ENCODE measurements at places on chromosomes 1 and 21.

- DNase-seq, result no peak
Observed at GRCh38 chr1:112794654-112795239, 79.6 kb upstream of the PPM1J start.

DNA sequence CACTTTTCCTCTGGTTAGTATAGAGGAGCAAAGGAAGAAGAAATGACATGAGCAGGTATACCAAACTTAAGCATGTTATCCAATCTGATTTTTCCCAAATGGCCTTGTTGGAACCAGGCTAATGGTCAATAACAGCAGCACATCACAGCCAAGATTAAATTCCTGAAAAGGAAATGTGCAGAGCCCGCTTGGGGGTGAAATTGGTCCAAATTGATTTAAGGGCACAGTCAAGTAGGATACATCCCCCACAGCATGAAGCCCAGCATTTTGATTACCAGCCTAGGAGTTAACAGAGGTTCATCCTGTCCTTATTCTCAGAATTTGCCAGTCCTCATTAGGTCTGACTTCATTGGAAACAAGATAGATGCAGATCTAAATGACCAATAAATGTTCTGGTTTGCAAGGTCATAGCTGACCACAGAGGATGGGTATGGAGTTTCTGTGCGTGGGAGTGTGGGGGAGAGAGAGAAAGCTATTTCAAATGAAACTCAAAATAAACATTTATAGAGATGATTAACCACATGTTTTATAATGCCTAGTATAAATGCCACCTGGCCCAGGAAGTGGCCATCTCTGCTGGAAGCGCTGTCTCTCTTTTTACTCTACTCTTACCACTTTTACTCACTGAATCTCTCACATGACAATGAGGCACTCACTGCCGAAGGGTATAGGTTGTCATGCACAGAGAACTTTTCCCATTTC, 38.7 kb downstream of the RGS5 start:
- no peak for DNase-seq

DNA sequence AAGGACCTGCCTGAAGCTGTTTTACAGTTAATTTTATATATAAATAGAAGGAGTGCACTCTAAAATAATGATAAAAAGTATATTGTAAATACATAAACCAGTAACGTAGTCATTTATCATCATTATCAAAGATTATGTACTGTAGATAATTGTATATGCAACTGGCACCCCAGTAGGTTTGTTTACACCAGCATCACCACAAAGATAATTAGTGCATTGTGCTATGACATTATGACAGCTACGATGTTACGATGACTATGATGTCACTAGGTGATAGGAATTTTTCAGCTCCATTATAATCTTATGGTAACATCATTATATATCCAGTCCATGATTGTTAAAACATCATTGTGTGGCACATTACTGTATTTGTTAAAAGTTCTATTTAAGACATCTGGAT, 185.2 kb downstream of the LBR start:
- no peak for DNase-seq

- no peak for DNase-seq
Observed at GRCh38 chr1:222813866-222814535, 838 bp upstream of the DISP1 start.

GRCh38 chr1:208653426-208653825, 409.2 kb upstream of the PLXNA2 start:
- no peak for DNase-seq

- no peak for DNase-seq
Observed at GRCh38 chr1:17686258-17686657, 68.9 kb upstream of the ACTL8 start.

GRCh38 chr21:32566741-32567389, 18.5 kb downstream of the TCP10L start:
- no peak for DNase-seq

GRCh38 chr1:24895511-24895910, 34.6 kb downstream of the RUNX3 start:
- DNase-seq, result no peak

DNA sequence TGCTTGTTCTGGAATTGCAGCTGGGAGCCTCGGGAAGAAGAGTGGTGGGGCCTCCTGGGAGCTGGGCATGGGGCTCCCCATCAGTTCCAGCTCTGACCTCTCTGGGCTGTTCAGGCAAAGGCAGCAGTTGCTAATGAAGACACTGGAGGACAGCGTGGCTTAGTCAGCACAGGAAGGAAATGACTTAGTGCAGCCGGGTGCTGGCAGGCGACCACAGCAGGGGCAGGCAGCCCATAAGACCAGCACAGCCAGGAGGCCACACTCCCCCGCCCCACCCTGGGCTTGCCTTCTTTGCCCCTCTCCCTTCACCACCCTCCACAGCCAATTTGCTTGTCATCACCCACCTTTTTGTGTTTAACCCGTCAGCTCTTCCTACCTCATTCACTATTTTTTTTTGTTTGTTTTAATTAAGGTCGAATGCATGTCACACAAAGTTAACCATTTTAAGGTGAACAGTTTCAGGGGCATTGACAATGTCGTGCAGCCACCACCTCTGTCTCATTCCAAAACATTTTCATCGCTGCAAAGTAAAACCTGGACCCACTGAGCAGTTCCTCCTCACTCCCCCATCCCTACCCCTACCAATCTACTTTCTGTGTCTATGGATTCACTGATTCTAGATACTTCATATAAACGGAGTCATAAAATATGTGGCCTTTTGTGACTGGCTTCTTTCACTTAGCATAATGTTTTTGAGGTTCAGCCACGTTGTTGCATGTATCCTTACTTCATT, 10.9 kb downstream of the OLIG2 start:
- no peak for DNase-seq

GRCh38 chr1:3101124-3101939, 32.3 kb downstream of the PRDM16 start:
- no peak for DNase-seq

DNA sequence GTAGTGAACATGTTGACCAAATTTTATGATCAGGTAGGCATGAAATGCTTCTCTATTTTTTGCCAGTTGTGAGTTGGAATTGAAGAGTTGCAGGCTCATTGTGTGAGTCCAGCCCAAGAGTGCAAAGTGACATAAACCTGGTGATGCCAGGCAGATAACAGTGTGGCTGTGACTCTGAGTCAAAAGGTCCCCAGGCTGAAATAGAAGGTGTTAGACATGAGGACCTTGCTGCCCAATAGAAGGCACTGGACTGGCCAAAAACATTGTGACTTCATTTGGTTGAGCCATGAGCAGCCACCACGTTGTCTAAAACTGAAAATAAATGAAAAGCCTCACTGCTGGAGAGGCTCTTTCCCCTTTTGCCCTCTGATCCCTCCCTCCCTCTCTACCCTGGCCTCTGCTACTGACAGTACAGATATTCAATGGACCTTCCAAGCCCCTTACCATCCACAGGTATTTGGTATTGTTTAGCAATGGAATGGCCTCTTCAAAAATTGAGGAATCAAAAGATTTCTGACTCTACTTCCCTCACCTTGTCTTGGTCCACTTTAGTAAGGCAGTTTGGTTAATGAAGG, 67.8 kb upstream of the ABCD3 start:
- DNase-seq, result no peak

DNA sequence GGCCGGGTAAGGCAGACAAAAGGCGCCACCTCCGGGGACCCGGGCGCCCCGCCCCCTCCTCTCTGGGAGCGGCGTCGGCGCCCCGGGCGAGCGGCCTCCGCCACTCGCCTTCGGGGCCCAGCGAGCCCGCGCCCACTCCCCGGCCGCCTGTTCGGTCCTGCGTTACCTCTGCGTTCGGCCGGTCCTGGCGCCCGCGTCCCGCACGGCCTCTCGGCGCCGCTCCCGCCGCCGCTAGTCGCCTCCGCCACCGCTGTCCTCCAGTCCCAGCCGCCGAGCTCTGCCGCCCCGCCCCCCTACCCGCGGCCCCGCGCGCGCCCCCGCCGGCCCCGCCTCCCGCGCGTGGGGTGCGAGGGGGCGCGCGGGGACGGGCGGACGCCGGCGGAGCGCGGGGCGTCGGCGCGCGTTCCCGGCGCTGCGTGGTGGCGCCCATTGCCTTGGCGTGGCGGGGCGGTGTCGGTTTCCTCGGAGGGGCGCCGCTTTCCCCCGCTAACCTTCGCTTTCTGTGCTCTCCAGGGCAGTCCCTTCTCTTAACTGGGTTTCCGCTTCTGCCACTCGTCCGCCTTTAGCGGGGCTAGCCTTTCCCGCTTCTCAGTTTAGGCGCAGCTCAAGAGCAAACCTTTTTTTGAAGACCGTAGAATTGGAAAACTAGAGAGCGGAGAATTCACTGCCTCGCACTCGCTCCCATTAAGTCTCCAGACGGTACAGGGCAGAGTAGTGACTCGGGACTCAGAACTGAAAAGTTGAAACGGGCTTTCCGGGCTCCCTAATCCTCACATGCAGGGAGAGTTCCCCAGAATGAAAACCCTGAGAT, at the start of gene HP1BP3:
HP1BP3 (minus strand) TSS at position 279 of the 811 bp plus-strand sequence. CDS start 6,867 bp downstream, outside the sequence.
- peak; percentile 79 for DNase-seq

DNA sequence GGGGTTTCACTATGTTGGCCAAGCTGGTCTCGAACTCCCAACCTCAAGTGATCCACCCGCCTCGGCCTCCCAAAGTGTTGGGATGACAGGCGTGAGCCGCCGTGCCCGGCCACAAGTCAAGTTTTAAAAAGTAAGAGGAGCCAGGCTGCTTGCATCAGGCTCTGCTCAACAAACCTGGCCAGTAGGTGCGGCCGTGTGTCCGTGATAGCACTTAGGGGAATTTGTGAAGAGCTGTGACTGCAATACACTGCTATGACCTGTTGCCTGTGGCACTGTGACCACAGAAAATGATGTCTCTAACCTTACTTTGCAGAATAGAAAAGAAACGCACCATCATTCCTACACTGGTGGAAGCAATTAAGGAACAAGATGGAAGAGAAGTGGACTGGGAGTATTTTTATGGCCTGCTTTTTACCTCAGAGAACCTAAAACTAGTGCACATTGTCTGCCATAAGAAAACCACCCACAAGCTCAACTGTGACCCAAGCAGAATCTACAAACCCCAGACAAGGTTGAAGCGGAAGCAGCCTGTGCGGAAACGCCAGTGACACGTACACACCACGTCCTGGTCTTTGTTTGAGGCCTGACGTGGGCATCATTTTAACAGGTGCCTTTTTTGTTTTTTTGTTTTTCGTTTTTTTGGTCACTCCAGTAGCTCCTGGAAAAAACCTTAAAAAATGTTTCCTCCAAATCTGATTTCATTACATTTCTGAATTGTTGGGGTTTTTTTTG, 16.7 kb downstream of the C1orf174 start:
- DNase-seq, result no peak

- DNase-seq, result no peak
Observed at GRCh38 chr1:94819945-94820746, at the start of gene SLC44A3. Gene SLC44A3 (plus strand): TSS chr1:94820357. CDS start chr1:94820452, 95 bp downstream.

DNA sequence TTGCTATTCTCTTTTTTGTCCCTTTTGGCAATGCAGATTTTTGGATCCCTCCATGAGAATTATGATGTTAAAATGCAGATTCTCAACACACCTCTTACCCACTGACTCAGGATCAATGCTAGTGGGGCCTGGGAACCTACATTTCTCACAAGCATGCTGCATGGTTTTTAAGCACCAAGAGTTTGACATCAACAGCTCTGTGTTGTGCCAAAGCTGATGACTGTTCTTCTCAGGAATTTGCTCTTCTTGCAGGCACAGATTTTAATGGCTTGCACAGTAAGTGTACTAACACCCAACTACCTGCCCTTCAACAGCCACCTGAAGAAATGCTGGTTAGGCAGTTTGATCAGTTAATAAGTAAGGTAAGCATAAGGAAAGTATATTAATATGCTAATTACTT, 468.7 kb downstream of the PTBP2 start:
- DNase-seq, result no peak

GRCh38 chr1:172893146-172893841, 157.4 kb downstream of the TNFSF18 start:
- no peak for DNase-seq

GRCh38 chr1:44808938-44809917, 905 bp downstream of the BTBD19 start:
- no peak for DNase-seq

DNA sequence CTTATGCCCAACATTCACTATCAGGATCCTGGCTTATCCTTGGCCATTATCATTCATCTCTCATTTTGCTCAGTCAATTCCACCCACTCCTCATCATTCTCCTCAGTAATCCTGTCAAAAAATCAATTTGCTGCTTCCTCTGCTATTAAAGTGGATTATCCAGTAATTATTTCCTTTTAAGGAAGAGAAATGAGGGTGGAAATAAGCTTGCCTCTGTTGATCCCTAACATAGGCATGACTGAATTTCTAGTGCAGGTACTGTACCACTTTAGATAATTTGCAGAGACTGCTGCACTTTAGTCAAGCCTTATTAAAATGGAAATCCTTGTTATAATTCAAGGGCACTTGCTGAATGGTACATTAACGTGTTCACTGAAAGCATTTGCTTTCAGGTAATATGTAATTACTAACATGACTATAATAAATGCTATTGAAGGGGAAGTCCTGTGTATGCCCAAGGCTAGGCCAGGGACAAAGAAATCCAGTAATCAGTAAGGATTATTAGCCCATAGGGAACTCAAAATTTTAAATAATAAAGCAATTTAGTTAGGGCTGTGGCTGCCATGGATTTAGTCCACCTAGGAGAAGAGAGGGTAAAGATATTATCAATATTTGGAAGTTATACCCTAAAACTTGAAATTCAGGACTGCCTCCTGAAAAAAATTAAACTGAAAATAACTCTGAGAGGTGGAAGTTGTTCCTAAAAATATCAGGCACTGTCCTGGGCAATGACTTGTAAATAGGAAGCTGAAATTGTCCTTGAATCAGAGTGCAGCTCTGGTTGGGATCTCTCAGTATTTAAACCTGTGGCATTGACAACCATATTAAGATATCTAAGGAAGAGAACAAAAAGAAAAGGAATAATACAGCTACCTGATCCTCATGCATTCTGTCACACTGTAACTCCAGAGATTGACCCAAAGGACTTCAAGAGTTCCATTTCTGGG, 43.4 kb downstream of the RGS2 start:
- DNase-seq, result peak; percentile 74

DNA sequence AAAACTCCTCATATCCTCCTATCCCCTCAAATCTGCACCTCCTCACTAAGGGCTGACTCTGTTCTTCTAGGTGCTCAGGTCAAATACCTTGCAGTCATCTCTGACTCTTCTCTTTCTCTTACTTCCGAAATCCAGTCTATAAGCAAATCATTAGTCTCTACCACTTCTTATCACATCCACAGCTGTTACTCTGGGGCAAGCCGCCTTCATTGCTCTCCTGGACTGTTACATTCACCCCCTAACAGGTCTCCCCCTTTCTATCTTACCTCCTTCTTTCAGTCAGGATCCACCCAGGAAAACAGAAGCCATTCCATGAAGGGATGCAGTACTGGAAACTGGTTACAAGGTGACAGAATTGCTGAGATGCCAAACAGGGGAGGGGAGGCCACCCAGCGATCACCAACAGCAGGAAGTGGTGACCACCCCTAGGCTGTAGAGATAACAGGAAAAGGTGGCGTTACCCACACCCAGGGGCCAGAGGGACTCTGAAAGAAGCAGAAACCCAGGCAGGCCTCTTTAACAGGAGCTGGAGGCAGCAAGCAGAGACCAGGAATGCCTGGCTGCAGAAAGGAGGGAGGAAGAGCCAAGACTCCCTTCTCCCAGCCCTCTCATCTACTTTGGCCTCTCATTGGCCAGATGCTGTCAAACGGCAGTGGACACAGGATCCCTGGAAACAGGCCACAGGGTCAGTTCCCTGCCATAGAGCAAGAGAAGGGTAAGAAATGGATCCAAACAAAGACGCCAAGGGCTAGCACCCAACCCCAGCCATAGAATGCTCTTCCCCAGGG, 55.5 kb upstream of the FOXO6 start:
- DNase-seq, result no peak

- no peak for DNase-seq
Observed at GRCh38 chr1:164902491-164902890, 343.5 kb downstream of the PBX1 start.

Measured in putamen (tissue), 1 donor.